Fibroblast of villous mesenchyme (primary cell): ENCODE measurements at places on chromosomes 1 and 21. TPM values are rescaled to one million over a fixed set of nuclear protein-coding genes. Genes with fewer than 3 reads are reported as not detected.

The OR14K1 gene
- total RNA-seq: not detected in 2 replicates

The NR5A2 gene
- under 0.01 TPM in 1 of 2 replicates, not detected in the other for total RNA-seq

The TFF1 gene
- not detected in 2 replicates for total RNA-seq

The OVAAL gene
- total RNA-seq: not detected in 2 replicates

DNA sequence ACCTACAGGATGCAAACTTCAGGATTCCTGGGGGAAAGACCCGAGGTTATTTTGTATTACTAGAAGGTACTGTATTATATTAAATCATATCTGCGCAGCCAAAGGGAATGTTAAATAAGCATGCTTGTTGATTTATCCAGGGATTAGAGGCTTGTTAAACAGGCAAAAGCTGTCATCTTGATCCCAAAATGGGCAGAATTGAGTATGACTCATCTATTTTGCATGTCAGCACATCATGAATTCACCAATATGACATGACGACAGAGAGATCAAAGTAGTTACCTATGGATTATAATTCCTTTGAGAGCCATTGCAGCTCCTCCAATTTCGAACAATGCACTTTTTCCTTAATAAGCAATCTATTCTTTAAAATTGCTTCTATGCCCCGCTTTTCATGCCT, 66.1 kb downstream of the TBX15 start:
- no peak for DNase-seq

DNA sequence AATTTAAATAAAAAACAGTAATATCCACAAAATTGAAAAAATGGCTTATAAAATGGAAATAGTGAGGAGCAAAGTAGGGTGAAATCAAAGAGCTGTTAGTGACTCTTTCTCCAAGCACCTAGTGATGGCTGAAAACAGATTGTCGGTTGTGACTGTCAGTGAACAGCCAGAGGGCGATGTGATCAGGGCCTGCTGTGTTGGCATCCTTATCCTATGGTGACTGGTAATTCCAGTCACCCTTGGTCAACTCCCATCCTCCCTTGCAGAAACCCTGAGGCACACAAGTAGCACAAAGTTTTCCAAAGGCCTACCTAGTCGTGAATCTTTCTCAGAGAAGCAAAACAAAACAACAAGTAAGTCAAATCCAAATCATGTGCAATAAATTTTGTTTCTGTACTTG, 599.8 kb upstream of the CXADR start:
- no peak for DNase-seq

DNA sequence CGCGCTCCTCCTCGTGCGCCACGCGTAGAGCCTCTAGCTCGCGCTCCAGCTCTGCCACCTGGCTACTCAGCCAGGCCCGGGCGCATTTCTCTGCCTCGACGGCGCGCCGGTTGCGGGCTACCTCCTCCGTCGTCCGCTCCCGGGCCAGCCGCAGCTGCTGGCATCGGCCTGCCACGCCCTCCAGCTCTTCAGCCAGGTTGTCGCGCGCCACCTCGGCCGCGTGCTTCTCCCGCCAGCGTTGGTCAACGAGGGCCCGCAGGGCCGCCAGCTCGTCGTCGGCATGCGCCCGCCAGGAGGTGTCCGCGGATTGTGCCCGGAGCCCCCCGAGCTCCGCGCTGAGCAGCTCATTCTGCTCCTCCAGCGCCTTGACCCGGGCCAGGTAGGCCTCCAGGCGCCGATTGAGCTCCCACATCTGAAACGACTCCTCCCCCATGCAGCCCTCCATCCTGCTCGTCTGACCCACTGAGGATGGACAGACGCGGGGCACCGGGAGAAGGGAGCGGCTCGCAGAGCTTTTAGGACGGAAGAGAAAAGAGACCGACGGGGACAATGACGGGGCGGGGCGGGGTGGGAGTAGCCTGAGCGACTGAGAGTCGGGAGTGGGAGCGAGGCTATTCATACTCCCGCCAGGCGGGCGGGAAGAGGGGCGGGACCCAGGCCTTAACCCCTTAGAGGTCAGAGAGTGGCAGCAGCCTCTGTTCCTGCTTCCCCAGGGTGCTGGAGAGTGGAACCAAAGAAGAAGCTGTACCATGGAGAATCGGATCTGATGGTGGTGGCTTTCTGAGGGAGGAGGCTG, at the start of gene NES:
Gene NES (minus strand): TSS at position 588 of the 796 bp plus-strand sequence. CDS start 143 bp downstream, at position 445.
- DNase-seq: peak; percentile 54

DNA sequence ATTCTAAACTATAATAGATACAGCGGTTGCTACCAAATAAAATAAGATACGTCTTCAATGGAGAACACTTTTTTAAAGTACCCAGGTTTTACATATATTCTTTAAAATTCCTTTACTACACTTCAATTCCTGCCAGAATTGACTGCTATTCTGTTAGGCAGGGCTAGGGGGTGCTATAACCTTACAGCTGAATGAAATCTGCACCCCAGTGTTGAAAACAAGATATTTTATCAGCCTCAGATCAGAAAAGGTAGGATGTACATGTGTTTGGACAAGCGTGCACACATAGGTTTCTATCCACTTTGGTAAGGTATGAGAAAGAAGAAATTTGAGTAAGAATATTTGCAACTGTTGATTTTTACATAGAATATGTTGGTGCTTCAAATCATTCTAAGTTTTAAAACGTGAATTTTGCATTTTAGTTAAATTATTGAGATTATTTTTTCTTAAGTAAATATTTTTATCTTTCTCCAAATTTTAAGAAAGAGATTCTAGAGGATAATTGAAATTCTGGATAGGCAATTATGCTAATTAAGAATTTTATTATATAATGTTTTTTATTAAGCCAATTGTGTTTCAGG, 490.8 kb upstream of the ADGRL4 start:
- DNase-seq: peak; percentile 13

DNA sequence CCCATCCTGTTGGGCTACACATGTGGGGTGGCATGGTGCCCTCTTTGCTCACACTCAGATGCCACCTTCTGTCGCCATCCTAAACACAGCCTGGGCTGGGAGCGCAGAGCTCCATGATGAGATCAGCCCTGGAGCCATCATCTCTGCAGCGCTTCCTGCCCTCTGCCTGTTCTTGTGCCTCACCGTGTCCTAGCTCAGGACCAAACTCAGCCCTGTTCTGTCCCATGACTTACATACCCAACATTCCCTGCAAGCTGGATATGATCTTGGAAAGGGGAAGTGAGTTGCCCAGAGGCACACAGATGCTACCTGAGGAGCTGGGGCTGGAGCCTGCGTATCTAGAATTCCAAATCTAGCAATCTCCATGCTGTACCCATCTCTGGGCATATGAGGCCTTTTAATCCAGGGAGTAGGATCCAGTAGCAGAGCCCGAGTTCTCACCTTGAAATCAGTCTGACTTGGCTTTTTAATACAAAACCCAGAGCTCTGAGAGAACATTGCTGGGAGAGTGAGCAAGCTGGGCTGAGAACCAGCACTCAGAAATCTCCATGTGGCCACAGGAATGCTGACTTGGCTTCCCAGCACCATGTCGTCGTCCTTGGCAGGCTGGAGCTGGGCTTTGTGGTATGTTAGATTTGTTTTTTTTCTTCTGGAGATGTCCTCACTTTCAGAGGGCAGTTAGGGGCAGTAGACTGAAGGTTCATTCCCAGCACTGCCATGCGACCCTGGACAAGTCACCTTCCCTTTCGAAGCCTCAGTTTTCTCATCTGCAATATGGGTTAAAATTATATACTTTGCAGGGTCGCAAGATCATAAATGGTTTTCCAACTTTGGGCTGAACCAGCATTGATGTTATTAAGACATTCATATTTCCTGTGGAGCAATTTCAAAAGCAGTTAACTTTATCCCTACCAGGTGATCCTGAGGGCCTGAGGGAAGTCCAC, 2.6 kb downstream of the ALPL start:
- DNase-seq: peak; percentile 94

- no peak for DNase-seq
These were observed 14.9 kb upstream of the NPPB start for GRCh38 chr1:11873395-11874257.

GRCh38 chr1:9280015-9280860, 12.5 kb upstream of the SPSB1 start:
- DNase-seq: peak; percentile 92

GRCh38 chr1:14611792-14612191, 13.3 kb downstream of the KAZN start:
- DNase-seq: no peak

DNA sequence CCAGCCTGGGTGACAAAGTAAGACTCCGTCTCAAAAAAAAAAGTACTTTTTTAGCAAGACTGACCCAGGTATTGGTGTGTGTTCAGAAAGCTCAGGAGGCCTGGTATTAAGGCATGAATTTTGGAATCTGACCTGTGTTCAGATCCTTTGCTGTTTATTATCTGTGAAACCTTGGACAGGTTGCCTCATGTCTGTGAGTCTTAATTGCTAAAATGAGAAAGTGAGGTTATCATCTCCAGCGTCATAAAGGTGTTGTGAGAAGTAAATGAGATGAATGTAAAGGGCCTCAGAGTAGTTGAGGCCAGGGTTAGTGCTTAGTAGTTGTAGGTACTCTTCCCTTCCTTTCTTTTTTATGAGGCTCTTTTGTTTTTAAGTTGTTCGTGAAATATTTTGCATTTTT, 2.8 kb downstream of the C1orf50 start:
- DNase-seq: no peak

DNA sequence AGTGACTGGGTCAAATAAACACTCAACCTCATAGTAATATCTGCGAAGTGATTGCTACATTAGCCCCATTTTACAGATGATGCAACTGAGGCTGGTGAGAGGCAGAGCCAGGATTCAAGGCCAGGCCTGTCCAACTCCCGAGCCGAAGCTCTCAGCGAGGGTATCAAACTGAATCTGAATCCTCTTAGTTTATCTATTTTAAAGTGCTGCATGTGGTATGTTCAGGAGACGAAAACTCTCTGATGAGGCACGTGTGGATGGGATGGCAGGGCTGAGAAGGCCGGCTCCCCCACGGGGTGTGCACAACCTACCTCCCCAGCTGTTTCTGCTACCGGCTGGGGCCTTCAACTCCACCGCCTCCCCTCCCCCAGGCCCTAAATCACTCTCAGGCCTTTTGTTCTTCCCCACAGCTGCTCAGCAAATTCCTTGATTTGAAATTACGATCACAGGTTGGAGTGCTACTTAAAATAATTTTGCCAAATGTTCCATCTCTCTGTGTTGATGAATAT, 171.8 kb downstream of the TOMM20 start:
- DNase-seq: no peak

DNA sequence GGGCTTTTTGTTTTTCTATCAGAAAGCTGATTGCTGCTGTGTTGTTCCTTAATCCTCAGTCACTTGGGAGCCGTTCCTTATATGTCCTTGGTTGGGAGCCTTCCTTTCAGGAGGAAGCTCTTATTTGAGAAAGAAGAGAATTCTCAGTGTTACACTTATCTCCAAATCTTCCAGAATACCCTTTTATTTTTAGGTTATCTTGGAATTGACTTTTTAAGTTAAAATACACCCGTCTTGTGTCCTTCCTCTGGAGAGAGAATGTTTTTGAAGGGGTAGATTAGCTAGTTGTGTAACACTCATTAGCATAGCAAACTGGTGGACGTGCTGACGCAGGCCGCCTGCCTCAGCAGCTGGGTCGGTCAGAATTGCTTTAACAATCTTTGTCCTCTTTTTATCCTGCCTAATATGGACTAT, 42.1 kb downstream of the LRRC8B start:
- DNase-seq: peak; percentile 24

GRCh38 chr1:92886886-92887419, 55.1 kb downstream of the RPL5 start:
- DNase-seq: no peak

DNA sequence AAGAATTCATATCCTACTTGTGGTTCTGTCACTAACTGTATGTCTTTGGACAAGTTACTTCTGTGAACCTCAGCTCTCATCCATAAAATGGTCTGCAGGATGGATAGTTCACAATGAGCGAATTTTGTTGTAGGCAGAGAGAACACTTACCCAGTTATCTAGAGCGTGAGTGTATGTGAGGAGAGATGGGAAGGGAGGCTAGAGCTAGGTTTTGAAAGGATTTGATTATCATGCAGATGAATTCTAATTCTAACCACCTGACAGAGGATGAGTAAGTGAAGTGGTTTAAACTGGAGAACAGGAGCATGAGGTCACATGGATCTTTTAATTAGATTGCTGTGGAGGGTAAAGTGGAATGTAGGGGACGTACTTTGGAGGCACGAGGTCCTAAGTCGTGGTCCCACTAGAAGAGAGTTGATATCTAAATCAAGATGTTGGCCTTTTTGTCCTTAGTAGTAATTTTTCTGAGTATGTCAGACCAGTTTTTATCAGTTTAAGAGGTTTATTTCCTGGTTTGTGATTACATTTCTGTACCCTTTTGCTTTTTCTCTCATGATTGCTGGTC, 5.0 kb downstream of the SUCO start:
- DNase-seq: no peak

- DNase-seq: no peak
These were observed 57.7 kb upstream of the LRP8 start for GRCh38 chr1:53385276-53386225.

- DNase-seq: no peak
These were observed 14.5 kb upstream of the GJB5 start for GRCh38 chr1:34740161-34740868.

DNA sequence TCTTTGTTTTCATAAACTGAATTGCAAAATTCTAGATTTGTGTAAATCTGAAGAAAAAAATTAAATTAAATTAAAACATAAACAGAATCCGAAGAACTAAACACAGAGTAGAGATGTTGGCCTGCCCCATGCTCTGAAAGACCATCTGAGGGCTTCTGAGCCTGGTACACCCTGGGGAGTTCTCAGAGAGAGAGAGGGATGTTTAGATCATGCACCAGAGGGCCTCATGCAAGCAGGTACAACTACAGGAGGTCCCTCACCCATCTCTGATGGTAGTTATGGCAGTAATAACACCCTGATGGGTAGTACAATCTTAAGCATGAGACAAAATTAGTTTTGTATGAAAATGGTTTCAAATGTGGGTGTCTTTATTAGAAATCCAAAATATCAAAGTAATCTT, 127.7 kb downstream of the TGFB2 start:
- no peak for DNase-seq

- no peak for DNase-seq
These were observed 228.4 kb upstream of the RAB4A start for GRCh38 chr1:229042482-229042881.

DNA sequence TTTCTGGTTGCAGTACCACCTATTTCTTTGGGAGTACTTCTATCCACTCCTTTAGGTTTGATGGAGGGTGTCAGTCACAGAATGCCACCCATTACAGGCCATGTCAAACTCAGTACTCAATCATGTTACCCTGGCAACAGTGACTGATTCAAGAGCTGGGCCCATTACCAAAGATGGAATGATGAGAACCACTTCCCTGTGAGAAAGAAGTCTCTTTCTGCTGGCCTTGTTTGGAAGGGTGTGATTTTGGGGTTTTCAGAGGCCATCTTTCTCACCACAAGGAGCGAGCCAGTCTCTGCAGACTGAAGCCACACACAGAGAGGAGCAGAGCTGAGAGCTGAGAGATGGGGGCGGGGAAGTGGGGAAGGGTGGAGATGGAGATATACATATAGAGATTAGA, 13.9 kb upstream of the STUM start:
- DNase-seq: no peak

DNA sequence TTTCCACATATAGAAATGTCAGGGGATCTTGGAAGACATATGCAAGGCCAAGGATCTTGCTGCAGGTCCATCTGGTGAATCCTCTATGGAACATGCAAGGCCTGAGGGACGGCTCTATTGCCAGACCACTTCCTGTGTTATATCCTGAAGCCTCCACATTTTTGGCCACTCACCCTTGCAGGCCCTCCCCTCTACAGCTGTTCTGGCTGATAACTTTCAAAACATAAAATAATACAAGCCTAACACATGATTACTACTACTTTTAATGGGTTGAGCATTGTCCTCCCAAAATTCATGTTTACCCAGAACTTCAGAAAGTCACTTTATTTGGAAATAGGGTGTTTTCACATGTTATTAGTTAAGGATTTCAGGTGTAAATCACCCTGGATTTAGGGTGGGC, 18.5 kb upstream of the LYPLAL1 start:
- peak; percentile 16 for DNase-seq

GRCh38 chr1:43274804-43275180, 5.0 kb downstream of the TMEM125 start:
- no peak for DNase-seq
